Skin of body (tissue), 3 donors: ENCODE measurements at places on chromosomes 1 and 21. TPM values are rescaled to one million over a fixed set of nuclear protein-coding genes. Genes with fewer than 3 reads are reported as not detected.

DNA sequence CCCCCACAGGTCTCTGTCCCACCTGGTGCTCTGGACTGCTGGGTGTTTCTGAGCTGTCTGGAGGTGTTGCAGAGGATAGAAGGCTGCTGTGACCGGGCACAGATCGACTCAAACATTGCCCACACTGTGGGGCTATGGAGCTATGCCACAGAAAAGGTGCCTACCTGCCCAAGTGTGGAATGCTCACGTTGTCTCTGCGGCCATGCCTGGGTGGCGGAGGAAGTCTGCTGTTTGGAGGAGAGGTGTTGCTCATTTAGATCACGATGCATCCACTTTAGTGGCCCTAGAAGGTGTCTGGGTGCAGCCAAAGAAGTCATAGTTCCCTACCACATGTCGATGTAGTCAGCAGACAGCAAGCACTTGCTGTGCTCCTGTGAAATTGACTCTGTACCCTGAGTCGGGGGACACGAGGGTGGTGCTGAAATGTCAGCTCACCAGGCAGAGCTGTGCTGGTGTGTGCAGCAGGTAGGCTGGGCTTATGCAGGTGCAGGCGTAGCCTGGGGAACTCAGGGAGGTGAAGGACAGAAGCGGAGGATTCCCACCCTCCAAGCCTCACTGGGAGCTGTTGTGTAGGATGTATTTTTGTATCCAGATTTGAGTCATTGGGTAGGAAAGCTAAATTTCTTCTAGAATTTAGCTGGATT, 32.8 kb upstream of the PWP2 start:
- DNase-seq, result no peak

GRCh38 chr1:112841825-112842224, 114.2 kb downstream of the SLC16A1 start:
- no peak for DNase-seq

DNA sequence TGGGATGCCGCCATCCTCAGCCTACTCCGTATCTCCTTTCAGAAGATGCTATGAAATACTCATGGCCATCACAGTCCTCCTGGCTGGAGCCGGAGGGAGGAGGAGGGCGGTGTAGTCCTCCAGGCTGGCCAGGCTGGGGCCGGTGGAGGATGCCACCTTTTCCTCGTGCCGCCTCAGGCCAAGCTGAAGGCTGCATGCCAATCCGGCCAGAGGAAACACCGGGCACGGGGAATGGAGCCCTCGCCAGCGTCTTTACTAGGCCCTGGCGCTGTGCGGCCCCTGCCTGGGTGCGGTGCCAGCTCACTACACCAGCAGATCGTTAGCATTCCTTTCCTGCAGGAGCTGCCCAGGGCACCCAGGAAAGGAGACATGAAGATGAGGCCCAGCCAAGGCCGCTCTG, 70.1 kb downstream of the CASZ1 start:
- no peak for DNase-seq

- peak; percentile 32 for DNase-seq
These were observed 444.2 kb downstream of the SETD4 start for GRCh38 chr21:35616090-35616489.

GRCh38 chr1:105419030-105419429, 1637.4 kb upstream of the PRMT6 start:
- no peak for DNase-seq

DNA sequence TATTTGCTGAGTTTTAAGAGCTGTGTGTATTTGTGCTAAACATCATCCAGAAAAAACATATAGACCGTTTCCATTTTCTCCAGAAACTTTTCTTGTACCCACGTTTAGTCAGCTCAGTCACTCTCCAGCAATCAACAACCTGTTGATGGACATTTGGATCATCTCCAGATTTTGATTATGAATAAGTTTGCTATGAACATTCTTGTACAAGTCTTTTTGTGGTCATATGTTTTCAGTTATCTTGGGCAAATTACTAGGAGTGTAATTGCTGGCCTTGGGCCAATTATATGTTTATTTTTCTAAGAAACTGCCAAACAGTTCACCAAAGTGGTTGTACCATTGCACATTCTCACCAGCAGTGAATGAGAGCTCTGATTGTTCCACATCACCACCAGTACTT, 221.8 kb downstream of the CENPF start:
- no peak for DNase-seq

DNA sequence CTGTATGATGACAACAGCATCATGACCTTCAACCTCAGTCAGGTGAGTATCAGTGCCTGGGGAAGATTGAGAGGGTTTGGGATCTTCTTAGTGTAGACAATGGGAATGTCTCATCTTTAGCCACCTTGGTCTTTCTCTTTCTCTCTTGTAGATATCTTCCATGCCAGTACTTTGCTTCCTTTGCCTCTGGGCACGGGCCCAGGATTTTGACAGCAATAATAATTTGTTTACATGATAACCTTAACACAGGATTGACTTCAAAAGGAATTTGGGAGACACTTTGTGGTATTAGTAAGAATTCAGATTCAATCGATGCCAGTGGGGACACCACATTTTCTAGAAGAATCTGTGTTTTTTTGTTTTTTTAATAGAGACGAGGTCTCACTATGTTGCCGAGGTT, 12.1 kb upstream of the PIGV start:
- no peak for DNase-seq

Gene IQGAP3
- 8.6 TPM for total RNA-seq

DNA sequence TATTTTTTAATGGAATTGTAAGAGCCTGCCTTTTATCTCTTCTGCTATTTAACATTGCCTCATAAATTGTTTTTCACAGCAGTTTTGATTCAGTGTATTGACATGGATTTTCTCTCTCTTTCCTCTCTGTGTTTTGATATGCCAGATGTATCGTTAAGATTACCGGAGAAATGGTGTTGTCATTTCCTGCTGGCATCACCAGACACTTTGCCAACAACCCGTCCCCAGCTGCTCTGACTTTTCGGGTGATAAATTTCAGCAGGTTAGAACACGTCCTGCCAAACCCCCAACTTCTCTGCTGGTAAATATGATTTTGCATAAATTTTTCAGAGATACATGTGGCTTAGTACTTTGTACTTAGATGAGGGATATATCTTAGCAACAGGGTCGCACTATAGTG, 23.1 kb upstream of the DYNLT5 start:
- DNase-seq, result no peak

DNA sequence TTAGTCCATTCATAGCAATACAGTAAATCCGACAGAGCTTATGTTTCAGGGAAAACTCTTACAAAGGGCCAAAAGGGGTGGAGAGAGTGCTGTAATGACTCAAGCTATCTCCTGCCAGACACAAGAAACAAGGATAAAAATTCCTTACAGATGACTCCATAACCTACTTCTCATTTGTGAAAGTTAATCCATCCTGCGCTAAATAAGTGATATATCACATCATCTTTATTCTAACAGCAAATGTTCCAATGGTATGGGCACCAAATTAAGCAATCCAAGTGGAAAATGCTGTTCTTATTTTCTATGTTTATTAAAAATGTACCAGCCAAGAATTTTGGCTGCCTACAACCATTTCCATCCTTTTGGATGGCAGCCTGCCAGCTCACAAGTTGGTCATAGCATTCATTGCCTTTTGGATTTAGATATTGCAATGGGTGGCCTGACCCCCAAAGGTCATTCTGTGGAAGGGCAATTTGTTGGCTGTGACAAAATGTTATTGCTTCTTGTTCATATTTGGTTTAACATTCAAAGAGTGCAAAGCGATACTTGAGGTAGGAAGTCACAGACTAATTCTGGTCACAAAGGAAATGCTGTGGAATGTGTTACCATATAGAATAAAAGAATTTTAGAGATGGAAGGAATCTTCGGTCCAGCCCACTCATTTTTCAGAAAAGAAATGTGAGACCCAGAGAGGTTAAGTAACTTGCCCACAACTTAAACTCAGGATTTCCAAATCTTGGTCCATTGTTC, 2.8 kb upstream of the ENAH start:
- DNase-seq, result peak; percentile 96

DNA sequence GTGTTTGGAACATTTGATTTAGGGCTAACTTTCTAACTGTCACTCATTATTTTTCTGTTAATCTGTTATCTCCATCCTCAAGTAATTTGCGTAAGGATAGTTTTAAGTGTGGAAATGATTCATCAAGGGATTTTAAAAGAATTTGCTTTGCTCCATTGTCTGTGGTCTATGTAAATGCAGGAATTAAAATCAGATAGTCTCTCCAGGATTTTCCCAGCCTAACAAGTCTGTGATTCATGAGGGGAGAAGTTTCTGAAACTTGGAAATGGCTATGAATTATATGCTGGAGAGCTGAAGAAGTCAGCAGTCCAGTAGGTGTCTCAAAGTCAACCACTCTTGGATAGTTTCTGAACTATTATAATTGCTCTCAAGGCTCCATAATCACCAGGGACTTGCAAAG, 264.5 kb downstream of the MRPL39 start:
- no peak for DNase-seq

- DNase-seq, result no peak
These were observed 50.9 kb downstream of the DISP1 start for GRCh38 chr1:222865718-222866117.

GRCh38 chr1:66300972-66301451, 232.9 kb upstream of the SGIP1 start:
- DNase-seq, result no peak

DNA sequence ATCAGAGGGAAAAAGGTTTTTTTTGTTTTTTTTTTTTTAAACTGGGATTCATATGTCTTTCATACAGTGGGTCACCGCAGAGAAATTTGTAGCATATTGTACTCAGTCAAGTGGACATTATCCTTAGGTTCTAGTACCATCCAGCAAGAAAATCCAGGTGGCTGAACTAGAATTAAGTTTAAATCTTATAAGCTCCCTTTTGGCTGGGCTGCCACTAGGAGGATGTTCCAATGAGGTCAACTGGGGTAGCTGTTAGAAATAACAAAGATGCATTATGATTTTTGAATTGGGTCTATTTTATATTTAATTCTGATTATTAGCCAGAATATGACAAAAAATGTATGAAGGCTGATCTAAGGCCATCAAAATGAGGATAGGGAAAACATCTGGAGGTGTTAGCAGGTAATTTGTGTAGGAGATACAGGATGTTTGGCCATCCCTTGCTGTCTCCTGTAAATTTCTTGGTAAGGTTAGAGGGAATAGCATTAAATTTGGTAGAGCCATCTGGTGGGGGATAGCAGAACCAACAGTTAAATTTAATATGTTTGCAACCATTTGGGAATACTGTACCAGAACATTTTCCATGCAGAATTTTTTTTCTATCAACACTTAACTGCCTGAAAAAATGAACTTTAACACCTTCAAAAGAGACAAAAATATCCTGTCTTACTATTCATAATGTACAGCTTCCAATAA, 568.5 kb upstream of the B3GALT2 start:
- DNase-seq, result no peak

DNA sequence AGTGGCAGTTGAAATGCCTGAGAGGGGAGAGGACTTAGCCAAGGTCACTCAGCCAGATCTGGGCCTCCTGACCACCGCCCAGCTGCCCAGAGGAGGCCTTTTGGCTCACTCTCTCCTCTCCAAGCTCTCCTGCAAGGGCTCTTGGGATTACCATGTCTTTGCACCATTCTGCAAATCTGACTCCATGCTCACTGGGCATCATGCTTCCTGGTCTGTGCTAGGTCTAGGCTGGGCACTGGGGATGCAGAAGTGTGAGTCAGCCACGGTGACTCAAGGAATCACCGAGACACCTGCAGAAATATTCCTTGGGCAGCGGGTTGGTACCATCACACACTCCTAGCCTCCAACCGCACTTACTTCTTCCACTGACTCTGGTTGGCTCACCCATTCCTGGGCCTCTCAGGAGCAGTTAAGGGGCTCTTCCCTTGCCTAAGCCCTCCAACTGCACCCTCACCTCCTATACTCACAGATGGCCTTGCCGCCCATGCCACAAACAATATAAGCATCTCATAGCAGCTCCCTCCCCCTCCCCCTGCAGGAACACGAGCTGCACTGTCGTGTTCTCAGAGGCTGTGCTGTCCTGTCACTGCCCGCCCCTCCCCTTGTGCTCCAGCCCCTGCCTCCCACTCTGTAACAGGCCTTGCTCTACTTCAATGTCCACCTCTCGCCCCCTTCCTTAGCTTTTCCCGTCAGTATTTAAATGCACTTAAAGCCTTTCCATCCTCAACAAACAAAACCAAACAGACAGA, 34.8 kb downstream of the CDCP2 start:
- DNase-seq, result no peak

Gene KCNJ6
- total RNA-seq, result 0.20 TPM

DNA sequence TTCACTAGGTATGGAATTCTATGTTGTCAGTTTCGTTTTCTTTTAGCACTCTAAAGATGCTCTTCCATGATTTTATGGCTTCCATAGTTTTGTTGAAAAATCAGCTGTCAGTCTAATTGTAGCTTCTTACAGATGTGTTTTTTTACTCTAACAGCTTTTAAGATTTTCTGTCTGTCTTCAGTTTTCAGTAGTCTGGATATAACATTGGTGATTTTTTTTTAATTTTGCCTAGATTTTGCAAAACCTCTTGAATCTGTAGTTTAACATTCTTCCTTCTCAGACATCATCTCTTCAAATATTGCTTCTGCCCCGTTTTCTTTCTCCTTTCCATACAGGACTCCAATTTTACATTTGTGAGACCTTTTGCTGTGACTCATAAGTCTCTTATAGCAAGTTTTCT, 17.9 kb upstream of the DYRK1A start:
- DNase-seq, result no peak

- DNase-seq, result no peak
These were observed 8.7 kb downstream of the SDHB start for GRCh38 chr1:17045150-17045549.

Gene SCCPDH
- 29.1 TPM for total RNA-seq

DNA sequence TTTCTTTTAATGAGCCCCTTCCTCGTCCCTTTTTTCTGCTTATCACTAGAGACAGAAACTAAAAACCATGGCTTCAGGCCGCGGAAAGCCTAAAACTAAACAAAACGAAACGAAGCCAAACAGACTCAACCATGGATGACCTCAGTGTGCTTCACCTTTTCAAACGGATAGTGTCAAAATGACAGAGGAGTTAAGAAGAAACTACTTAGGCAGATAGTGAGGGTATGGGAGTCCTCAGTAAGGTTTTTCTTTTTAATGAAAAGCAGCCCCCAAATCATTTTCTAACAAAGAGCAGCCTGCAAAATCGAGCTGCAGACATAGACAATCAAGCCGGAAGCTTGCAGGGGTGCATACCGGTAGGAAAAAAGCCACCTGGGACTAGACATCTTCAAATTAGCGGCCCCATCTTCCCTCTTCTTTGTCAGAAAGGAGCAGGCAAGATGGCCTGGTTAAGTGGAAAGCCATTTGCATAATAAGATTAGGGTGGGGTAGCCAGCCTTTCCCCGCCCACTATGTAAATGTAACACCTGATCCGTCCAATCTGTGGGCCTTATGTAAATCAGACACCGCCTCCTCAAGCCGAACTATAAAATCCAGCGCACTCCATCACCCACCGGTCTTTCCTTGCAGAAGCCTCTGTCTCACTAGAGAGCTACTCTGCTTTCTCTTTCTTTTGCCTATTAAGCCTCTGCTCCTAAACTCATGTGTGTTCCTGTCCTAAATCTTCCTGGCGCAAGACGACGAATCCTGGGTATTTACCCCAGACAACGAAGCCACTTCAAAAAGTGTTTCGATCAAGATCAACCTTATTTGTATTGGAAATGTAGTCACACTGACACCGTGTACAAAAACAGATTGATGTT, 6.2 kb upstream of the ERO1B start:
- DNase-seq, result no peak

- no peak for DNase-seq
These were observed 20.3 kb downstream of the AJAP1 start for GRCh38 chr1:4674676-4675075.

GRCh38 chr1:221527886-221528624, 213.8 kb downstream of the DUSP10 start:
- peak; percentile 71 for DNase-seq

Gene SLC39A1
- total RNA-seq, result 38.8 TPM

Gene HDGF
- total RNA-seq, result 89.2 TPM
